Right renal pelvis (tissue), 4 donors: ENCODE measurements at places on chromosomes 1 and 21. TPM values are rescaled to one million over a fixed set of nuclear protein-coding genes. Genes with fewer than 3 reads are reported as not detected.
A peak's percentile ranks its signal among the peaks of the same experiment; 100 is the strongest.

Gene CHI3L2
- polyA plus RNA-seq, result 0.23 TPM

Gene C1orf226
- polyA plus RNA-seq, result 15.7 TPM

DNA sequence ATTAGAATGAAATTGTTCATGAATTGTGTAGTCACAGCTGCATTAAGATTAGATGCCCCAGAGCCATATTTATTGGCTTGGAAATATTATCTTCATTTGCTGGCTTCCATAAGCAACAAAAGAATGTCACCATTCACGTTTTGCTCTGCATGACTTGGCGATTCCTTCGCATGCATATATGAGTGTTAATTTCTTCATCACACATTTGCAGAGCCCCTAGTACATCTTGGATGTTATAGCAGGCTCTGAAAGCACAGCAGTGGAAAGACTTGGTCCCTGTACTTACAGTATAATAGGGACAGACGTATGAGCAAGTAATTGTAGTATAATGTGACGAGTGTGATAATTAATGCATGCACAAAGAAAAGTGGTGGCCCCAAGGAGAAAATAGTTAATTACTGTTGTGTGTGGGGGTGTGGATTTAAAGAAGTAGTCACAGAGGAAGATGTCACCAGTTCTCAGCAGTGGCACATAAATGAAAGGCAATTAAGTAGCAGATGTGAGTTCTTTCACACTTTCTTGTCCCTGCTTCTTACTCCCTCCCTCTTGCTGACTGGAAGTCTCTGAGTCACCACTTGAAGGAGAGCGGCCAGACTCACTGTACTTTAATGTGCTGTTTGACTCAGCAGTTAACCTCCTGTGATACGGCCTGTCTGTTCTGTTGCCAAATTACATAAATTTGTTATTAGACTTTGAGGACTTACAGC, 21.0 kb downstream of the S100A10 start:
- peak; percentile 76 for DNase-seq

DNA sequence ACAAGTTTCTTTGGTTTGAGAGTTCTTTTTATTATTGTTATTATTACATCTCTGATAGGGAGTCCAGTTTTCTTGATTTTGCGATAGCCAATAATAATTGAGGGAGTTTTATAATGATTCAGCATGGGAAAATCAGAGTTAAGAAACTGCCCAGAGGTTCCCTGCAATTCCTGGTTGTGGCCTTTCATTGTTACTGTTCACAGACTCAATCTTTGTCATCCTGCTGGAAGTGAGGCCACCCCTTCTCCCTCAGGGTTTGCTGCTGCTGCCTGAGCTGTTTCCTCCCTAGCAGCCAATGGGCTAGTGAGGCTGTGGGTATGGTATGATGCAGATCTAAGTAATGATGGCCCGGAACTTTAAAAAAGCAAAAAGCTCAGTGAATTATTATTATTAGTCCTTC, 50.2 kb upstream of the TACSTD2 start:
- no peak for DNase-seq

DNA sequence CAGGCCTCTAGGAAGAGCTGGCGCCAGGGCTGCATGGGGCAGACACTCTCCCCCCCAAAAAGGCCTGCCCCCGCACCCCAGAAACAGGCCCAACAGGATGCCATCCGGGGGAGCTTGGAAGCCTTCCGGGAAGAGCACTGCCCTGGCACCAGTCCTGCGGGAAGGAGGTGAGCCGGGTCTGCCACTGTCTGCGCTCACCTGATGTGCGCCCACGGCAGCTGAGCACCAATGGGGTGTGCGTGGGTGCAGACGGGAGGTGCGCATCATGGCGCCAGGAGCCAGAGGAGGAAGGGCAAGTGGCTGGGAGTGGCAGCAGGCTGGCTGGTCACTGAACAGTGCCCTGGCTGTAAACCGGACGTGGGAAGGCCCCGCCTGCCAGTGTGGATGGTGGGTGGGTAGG, 73.6 kb downstream of the CASZ1 start:
- no peak for DNase-seq

- DNase-seq, result no peak
These were observed 125.9 kb upstream of the EDN2 start for GRCh38 chr1:41610361-41610760.

DNA sequence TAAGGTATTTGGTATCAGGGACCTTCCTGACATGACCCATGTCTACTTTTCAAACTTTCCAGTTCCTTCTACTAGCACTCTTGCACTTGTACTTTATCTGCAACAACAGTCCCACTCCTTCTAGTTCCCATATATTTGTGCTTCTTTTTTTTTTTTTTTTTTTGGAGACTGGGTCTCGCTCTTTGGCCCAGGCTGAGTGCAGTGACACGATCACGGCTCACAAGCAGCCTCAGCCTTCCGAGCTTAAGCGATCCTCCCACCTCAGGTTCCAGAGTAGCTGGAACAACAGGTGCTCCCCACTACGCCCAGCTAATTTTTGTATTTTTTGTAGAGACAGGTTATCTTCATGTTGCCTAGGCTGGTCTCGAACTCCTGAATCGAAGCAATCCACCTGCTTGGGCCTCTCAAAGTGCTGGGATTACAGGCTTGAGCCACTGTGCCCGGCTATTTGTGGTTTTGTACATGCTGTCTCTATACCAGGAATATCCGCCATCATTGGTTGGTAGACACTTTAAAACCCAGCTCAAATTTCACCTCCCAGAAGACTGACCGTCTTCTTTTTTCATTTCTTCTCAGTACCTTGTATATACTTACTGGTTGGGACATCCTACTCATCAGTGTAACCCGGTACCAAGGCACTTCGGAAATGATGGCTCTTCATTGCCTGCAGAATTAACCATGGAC, 1.1 kb downstream of the ZMYM1 start:
- DNase-seq, result no peak

DNA sequence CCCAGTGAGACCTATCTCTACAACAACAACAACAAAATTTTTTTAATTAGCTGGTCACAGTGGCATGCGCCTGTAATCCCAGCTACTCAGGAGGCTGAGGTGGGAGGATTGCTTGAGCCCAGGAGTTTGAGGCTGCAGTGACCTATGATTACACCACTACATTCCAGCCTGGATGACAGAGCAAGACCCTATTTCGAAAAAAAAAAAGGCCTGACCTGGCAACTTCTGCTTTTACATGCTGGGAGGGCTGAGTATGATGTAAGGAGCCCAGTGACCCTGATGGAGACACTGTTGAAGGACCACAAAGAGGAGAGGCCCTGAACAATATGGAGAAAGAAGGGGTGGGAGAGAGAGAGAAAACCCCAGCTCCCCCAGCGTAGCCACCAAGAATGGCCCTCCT, 9.2 kb upstream of the VPS26C start:
- no peak for DNase-seq

DNA sequence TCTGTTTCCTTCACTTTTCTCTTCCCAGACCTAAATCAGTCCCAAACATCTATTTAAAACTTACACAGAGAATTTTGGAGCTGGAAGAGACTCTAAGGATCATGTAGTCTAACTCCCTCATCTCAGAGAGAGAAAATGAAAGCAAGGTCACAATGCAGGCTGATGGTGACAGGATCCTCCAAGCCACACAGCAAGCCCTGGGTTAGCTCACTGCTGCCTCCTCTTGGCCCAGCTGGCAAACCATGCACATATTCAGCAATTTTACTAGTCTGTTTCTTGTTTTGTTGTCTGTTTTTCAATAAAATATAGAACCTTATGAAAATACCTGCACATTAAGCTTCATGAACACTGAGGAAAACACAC, 27.7 kb upstream of the LY9 start:
- DNase-seq, result no peak

DNA sequence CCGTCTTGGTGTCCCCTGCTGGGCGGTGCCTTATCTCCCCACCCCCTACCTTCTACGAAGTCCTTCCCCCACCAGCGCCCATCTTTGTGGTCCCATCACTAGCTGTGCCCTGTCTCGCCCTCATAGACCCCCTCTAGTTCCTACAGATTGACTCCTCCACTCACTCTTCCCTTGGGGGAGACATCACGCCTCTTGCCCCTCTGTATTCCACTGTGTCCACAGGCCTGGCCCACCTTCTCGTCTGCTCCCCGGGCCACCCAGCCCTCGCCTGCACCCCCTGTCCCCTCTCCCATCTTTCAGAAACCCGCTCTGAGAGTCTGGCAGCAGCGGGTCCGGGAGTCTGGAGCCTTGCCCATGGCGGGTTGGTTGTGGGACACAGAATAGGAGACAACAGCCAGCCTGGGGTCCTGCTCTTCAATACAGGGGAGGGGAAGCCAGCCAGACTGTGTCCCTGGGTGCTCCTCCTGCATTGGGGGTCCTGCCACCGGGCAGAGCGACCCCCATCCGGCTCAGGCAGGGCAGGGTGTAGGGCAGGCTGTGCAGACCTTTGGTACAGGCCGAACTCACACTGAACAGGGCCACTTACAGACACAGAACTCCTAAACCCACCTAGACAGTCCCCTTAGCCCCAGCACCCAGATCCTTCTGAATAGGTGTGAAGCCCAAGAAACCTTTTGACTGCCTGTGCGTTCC, 1.1 kb downstream of the RNF187 start:
- no peak for DNase-seq

DNA sequence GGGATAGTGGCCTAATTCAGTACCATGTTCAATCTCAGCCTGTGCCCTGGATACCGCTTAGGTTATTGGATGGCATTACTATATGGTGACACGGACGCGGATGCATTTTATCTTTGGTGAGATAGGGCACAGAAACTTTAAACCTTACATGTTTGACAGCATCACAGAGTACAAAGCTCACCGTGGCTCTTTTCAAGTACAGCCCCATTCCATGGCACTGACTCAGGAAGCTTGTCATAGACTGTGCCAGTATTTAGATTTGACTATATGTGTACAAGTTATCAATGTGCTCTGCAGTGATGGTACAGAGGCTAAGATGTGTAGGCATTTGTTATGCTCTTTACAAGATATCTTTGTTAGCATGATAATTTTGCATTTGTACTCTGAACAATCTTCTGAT, 169.0 kb downstream of the RYR2 start:
- no peak for DNase-seq

DNA sequence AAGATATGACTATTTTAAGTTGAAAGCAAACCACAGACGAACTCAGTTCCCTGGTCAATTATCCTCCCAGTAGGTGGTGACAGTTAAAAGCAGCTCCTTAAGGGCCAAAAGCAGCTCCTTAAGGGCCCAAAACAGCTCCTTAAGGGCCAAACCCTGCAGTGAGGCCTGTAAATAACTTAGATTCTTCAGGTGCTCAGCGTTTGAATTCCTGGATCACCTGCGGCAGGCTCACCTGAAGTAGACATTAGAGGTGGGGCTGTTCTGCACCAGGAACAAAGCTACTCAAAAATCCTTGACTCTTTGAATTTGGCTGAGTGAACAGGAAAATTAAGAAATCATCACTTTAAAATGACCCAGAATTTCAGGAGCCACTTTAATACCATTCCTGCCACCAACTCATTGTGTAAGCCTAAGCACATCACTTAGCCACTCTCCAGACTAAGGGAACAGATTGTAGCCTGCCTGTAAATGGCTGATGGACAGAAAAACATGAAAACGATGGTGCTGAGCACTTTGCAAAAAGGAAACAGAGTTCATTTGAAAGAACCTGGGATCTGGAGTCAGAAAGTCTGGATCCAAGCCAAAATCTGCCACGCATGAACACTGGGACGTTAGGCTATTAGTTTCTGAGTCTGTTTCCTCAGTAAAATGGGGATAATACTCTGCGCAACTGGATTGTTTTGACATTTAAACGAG, 126.9 kb downstream of the LRIG2 start:
- no peak for DNase-seq
